Activated CD8-positive, alpha-beta memory T cell treated with anti-CD3 and anti-CD28 coated beads, Interleukin-2, amount 10 ng/mL, durations not matched to agents 7 days and 5 days (primary cell): ENCODE measurements at places on chromosomes 1 and 21. TPM values are rescaled to one million over a fixed set of nuclear protein-coding genes. Genes with fewer than 3 reads are reported as not detected.
A peak's percentile ranks its signal among the peaks of the same experiment; 100 is the strongest.

GRCh38 chr1:50441183-50441582 lies 17.9 kb upstream of the DMRTA2 start:
- DNase-seq: no peak

DNA sequence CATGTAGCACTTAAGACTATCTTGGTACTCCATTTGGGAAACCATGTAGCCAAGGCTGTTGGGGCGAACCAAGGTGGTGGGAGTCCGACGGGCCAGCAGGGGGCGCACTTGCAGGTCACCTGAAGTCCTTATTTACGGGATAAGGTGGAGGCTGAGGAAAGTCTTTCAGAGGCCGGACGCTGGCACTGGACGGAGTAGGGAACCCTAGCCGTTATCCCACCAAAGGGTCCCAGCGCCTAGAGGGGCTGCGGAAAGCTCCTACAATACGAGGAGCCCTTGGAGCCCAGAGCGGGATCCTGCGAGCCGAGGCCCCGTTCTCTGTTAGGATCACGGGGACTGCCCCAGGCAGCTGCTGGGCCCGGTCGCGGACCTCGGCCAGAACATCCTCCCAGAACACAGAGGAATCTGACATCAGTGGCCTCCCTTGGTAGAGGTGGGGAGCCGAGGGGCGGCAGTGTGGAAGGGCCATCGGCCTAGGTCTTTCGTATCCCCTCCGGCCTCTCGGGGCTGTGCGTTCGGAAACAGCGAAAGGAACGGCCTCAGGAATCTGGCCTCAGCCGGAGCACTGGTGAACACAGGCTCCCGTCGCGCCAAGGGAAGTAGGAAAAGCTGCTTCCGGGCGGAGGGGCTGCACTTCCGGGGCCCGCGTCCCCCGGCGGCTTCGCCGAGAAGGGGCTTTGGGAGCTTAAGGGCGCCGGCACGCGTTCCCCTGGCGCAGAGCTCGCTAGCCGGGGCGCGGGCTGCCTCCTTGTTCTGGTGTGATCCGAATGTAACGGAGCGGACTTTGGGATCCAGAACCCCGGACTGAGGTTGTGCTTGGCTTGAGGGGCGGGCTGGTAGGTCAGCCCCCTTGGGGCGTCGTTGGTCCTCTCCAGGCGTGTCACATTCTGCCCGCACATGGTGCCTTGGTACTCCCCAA lies 29.9 kb upstream of the RPTN start:
- DNase-seq: peak; percentile 86

GRCh38 chr1:41530411-41530810 lies 45.9 kb upstream of the EDN2 start:
- DNase-seq: no peak

GRCh38 chr1:25011943-25012638 lies 82.0 kb upstream of the RUNX3 start:
- DNase-seq: no peak

Gene SLC1A7
- total RNA-seq: not detected

Gene NHLH1
- total RNA-seq: 0.44 TPM

Gene DISC1
- total RNA-seq: 4.4 TPM

DNA sequence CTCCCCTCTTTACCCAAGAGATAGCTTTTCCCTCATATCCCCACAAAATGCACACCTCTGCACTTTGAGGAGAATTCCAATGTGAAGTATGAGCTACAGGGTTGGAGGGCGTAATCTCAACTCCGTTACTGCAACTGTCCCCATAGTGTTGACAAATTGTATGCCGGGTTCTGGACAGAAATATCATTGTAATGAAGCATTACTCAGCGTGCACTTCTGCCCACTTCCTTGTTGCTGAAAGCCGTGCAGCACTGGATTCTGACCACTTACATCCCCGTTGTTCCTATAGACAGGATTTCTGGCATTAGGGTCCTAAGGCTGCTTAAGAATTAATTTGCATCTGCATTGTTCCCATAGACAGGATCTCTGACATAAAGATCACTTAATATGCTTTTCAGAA lies 205.6 kb downstream of the RHOU start:
- DNase-seq: no peak

Gene RNU1-2
- total RNA-seq: 3,744 TPM

DNA sequence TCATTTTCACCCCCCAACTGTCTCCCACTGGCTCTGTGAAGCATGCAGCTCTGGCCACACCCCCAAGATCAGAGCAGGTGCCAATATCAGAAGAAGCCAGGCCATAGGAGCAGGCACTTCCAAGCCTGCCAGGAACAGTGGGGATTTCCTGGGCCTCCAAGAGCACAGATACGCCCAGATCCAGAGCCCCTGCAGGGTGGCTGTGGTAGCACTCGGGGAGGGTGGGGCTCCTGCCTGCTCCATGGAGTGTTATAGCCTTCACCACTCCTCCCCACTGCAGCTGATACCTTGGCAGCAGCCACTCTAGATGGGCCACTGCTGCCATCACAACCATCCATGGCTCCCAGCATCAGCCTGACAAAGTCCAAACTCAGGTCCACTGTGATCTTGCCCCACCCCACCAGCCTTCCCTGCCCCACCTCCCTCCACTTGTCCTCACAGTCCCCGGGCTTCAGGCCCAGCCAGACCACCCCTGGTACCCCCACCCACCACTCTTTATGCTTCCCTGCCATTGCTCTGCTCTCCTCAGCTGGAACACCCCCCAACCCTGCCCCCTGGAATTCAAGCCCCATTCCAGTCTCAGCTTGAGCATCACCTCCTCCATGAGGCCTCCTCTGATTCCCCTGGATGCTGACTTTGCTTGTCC lies 448.3 kb downstream of the MATN1 start:
- DNase-seq: peak; percentile 14
